ENCODE measurements at places on chromosomes 12 and 14.

DNA sequence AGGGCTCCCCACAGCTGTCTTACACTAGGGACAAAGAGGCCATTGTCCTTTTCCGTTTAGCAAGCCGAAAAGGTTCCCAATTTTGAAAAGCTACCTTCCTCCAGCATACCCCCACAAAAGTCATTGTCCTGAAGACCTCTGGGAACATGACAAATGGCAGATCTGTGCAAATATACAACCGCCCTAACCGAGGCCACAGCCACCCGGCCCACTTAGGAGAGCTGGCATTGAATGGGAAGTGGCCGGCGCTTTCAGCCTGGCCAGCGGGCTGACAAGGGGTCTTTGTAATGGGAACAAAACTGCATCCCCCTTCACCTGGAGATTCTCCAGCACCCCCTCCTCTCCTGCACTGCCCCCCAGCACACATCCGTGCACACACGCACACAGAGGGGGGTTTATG, 48.1 kb upstream of the VASH1 start:
- no peak for DNase-seq

DNA sequence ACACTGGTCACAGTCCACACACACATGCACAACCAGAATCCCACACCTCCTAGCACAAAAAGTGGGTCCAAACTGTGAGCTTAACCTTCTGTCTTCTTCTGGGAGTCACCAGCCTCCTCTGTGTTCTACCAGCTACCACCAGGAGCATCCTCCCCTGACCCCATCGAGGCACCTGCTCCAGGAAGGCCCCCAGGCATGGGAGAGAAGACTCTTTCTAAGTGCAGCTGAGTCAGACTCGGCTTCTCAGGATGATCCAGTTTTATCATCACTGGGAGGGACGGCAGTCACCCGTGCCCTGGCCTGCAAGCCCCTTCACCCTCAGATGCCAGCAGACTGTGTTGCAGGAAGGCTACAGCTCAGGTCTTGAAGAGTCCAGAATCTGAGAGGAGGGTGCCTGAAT, 7.9 kb upstream of the ENDOU start:
- DNase-seq: no peak

DNA sequence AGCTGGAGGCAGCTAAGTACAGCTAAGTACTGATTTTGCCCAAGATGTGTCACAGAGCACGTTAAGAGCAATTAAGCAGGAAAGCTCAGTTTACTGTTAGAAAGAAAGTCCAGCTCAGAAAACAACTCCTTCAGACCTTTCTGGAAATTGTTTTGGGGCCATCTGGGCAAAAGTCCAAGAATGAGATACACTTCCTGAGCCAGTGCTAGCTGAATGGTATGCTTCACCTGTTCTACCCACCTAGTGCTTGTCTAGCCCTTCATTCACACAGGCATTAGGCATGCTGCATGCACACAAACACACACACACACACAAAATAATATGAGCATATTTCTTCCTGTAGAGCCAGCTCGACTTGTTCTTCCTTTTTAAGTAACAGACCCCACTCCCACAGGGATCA, 6.6 kb upstream of the IKZF4 start:
- DNase-seq: no peak

DNA sequence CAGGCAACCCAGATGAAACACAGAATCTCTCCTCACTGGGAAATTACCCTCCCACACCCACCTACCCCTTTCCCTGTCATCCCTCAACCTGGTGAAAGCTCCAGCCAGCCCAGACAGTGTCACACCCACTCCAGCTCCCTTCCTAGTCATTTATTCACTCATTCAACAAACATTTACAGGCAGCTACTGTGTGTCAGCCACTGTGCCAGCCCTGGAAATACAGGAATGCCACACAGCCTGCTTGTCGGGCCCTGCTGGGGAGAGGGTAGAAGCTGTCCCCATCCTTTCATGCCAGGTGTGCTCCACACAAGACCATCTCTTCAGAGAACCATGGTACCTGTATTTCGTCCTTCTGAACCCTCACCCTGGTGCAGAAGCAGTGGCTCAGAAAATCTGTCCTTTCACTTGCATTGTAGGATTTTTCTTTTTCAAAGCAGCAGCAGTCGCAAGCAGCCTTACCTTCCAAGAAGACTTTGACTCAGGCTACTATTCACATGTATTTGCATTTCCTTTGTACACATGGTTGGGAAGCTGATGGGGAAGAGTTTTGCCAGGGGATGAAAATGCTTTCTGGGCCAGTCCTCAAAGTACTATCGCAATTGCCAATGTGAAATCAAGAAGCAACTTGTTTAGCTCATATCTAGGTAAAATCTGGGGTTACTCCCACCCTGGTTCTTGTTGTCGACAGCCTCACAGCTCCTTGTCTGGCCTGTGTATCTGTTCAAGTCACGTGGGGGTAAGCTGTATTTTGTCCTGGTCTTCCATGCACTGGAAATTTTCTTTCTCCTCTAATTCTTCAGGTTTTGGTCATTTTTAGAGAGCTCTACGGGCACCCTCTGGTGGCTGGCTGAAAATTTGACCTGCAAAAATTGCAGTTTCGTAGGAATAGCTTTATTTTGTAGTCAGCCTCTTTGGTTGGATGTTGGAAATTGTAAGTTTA, 147.4 kb upstream of the EGLN3 start:
- DNase-seq: no peak

GRCh38 chr12:34402899-34403705, 380.8 kb downstream of the ALG10 start:
- DNase-seq: no peak
